ENCODE measurements at places on chromosomes 2 and 18.

GRCh38 chr2:145644820-145645302, 1124.9 kb upstream of the ZEB2 start:
- DNase-seq = no peak

GRCh38 chr2:119010336-119010735, 68.3 kb downstream of the MARCO start:
- DNase-seq = no peak

DNA sequence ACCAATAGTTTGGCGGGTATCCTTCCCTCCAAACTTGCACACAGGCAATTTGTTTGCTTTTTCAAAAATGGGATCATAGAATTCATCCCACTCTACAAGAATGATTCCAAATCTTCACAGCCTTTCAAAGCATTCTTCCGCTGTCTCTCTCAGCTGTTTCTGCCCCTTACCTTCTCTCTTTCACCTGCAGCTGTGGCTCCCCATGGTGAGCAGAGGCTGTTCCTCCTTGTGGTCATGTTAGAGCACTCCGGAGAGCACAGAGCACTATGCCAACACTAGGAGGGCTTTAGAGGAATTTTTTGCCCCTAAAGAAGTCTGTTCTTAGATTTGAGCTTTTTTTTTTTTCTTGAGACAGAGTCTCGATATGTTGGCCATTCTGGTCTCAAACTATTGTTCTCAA, 30.4 kb downstream of the MTHFD2 start:
- DNase-seq = no peak

- DNase-seq = no peak
Observed at GRCh38 chr2:205758051-205758450, 75.8 kb downstream of the NRP2 start.

DNA sequence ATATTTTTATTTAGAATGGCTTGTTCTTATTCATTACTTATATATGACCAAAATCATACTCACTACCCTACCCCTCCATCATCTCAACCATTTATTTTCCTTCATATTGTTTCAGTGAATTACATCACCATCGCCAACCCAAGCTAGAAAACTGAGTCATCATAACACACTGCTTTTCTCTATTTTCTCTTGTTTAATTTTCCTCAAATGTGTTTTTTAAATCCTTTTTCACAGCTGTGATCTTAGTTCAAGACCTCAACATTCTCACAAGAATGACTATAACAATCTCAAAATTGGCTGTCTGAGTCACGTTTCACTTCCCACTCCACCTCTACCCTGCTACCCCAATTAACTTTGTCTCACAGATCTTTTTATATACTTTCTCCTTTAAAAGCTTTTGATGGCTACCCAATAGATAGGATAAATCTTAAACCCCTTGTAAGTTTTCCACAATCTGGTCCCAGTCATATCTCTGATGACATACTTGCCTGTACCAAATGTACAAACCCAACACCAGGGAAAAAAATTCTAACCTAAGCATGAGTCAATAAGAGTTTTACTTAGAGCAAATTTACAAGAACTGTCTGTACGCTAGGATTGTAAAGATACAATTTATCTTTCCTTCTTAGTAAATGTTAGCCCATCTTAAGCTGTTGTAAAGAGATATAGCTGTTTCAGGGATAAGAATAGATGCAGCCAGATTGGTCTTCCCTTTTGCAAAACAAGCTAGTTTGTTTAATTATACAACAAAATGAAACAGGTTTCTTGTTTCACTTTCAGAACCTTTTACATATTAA, 635.1 kb upstream of the SLC39A10 start:
- no peak for DNase-seq

DNA sequence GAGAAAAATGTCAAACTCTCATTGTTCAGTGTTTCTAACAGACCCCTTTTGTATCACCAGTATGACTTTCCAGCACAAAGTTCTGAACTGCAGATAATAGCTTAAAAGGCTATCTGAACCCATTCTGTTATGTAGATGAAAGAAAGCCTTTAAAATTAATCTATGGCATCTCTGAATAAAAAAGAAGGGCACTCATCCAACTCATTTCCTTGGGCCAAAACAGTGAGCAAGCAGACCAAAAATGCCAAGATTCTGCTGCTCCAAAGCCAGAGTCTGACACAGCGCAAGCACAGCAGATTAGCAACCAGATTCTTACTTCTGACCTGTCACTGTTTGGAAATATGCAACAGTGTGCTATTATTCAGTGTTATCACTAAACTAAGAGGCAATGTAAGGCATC, 22.6 kb upstream of the ITGA6 start:
- no peak for DNase-seq

DNA sequence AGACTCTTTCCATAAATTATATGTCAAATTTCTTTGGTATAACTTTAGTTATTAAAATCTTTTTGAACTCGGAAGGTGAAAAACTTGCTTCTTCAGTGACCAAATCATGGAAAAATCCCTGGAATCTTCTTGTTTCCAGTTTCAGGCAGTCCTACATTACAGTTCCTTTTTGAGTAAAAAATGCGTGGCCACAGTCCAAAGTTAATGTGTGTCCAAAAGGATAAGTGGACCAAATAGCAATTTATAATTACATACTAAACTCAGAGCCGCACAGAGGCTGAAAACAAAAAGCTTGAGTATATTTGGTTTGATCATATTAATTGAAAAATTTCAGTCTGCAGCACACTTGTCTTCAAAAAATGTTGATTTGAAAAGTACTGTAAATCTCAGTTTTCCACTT, 28.4 kb upstream of the DYNC2LI1 start:
- DNase-seq = no peak

- DNase-seq = no peak
Observed at GRCh38 chr18:44725300-44726058, 44.8 kb downstream of the SETBP1 start.

DNA sequence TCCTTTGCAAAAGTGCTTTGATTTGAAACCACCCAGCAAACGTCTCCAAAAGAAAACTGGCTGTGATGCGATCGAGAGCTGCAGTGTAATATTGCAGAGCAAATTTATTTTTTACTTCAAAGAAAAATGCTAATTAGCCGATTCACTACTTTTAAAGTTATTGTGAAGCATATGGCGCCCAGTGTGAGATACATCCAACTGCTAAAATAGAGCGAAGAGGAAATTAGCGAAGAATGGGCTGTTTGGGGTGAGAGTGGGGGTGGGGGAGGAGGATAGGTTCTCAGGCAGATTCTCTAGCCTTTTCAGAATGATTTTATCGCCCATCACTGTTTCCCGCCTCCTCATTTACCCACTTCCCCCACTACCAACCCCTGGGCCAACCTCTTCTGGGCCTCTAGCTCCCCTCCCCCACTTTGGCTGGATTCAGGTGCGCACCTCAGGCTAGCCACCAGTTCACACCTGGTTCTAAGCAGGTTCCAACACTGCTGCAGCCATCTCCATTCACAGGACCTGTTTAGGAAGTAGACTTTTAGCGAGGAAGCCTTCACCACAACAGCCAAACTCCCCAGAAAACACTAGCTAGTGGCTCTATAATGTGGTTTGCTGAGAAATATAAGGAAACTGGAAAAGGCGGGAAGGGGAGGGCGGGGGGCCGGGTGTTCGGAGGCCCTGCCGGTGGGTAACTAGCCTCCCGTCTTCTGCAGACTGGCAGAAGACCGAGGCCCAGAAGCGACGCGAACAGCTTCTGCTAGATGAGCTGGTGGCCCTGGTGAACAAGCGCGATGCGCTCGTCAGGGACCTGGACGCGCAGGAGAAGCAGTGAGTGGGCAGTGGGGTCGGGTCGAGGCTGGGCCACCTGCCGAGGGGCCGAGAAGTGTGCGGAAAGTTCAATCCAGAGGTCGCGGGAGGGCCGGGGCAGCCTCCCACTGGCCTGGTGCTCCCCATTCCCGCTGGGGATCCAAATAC, 6.0 kb upstream of the OTX1 start:
- no peak for DNase-seq

GRCh38 chr2:25822190-25823117, 55.8 kb downstream of the ASXL2 start:
- DNase-seq = no peak

DNA sequence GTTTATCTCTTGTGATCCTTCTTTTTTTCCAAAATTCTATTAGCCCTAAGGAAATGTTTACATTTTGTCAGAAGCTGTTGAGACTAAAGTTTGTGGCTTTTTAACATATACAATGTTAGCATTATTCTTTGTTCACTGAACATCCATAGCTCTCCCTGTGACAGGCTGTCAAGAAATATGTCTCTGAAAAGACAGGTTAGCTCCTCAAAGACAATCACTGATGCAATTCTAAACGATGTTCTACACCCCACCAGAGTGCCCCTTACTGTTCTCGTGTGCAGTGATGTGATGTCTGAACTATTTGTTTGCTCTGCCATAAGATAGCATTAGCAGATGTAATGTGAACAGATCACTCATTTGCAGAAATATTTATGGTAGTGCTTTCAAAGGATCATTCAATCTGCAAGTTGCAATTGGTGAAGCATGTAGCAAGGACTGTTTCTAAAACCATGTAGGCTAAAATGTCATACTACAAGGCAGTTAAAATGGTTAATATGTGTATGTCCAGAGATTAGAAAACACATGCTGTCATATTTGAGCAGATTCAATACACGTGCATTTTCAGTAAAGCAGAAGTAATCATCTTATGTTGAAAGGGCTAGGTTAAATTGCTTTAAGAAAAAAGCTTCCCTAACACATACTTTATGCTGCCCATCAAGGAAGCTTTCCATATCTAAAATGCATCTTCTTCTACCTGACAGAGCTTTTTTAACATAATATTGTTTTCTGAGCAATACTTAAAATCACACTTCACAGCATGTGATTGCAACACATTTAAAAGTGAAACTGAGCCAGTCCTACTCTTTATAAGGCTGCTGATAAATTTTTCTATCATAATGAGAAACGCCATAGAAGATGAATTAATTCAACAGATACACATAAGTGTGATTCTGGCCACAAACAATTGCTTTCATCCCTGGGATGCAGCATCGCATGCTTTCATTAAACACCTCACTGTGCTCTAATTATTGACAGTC, 285.7 kb upstream of the UBE2E3 start:
- no peak for DNase-seq

- no peak for DNase-seq
Observed at GRCh38 chr2:28616396-28616999, 120.6 kb downstream of the PLB1 start.

GRCh38 chr2:230155359-230155758, 64.4 kb downstream of the SP110 start:
- no peak for DNase-seq

GRCh38 chr2:10432311-10433181, 15.6 kb downstream of the ODC1 start:
- DNase-seq = no peak

- no peak for DNase-seq
Observed at GRCh38 chr2:207363761-207364290, 165.9 kb upstream of the CREB1 start.

- no peak for DNase-seq
Observed at GRCh38 chr2:61834893-61835292, 19.0 kb downstream of the FAM161A start.

DNA sequence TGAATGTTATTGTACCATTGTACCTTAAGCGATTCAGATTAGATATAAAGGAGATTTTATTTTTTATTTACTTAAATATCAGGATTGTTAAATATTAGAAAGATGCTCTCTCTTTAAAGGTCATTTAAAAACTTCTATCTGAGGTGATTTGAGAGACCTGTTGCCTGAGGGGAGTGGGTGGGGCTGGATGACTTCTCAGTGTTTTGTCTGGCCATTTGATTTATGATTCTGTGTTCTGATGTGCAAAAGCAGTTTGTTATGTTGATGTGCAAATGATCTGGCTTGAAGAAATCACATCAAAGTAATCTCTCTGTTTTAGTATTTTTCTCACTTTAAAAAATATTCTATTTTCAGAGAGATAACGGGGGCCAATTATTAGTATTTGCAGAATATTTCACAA, 370.8 kb downstream of the NUP35 start:
- no peak for DNase-seq

GRCh38 chr18:26470011-26470637, 78.2 kb downstream of the KCTD1 start:
- peak; percentile 59 for DNase-seq

- DNase-seq = no peak
Observed at GRCh38 chr2:242085941-242086621, 216.6 kb downstream of the RTP5 start.

DNA sequence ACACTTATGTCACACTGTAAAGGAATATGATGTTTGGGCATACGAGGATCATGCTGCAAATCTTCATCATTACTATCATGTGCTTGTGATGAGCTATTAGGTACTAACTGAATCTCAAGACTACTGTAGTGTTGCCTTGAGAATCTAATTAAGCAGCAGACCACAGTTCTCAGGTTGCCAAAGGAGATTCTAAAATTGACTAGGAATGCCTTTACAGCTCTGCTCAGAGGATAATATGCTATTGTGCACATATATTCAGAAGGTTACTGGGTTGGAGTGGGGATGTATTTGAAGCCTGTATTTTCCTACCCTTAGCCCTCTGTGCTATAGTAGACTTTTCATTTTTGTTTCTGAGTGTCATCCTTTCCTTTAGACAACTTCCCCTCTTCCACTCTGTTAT, 175.1 kb downstream of the CDH19 start:
- DNase-seq = no peak

DNA sequence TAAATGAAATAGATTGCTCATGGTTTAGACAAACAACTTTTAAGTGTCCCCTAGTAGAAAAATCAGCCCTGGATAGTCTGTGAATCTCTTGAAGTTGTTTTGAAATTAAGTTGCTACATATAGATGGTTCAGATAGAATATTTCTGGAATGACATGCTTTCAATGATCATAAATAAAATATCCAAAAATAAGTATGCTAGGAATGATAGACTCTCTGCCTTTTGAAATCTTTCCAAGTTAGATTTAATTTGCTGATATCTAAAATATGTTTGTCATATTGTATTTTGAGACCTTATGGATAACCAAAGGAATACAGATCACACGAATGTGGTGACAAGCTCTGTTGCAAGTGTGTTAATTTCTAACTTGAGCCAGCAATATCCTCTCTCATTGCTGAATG, 488.7 kb downstream of the THSD7B start:
- no peak for DNase-seq

- DNase-seq = no peak
Observed at GRCh38 chr2:174072069-174072468, 106.9 kb upstream of the SP3 start.

DNA sequence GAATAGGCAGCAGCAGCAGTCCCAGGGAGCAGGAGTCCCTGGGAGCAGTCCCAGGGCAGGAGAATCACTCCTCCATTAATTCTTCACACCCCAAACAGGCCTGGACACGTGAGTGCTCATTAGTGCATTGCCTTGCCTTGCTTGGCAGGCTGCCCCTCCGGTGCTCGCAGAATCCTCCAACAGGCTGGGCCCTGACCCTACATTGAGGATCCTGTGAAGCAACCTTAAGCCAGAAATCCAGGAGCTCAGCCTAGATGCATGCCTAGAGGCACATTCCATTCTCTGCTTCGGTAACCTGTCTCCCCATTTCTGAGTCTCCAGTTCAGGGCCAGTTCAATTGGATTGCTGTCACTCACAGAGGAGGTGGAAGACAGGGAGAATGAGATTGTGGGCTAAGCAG, 97.4 kb upstream of the LRATD1 start:
- DNase-seq = no peak

DNA sequence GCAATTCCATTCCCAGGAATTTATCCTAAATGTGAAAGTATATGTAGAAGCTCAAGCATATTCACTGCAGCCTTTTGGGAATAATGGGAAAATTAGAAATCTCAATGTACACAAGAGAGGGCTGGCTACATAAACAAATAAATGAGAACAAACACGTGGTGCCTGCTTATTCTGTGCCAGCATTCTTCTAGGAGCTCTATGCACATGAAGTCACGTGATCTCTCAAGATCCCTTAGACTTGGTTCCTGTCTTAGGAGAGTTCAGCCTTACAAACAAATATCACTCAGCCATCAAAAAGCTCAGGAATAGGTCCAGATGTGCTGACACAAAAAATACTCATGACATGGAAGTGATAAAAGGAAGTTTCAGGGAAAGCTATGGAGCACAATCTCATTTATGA, 92.9 kb upstream of the SP3 start:
- no peak for DNase-seq

Data from NCI-H2171 (cell line).